ENCODE measurements at places on chromosomes 11 and 22. TPM values are rescaled to one million over a fixed set of nuclear protein-coding genes. Genes with fewer than 3 reads are reported as not detected.

Gene MMP12
- 1.7 TPM for total RNA-seq

Gene GNG3
- total RNA-seq, result 0.40 TPM

Gene EFCAB6
- total RNA-seq, result 4.1 TPM

Gene TEF
- 28.4 TPM for total RNA-seq

Gene THAP12
- 23.1 TPM for total RNA-seq

Gene CADM1
- total RNA-seq, result 20.3 TPM

Gene OR10G4
- total RNA-seq, result not detected

Gene CASP5
- not detected for total RNA-seq

All from mucosa of gallbladder (tissue), 1 donor.